ENCODE measurements at places on chromosomes 4 and X. TPM values are rescaled to one million over a fixed set of nuclear protein-coding genes. Genes with fewer than 3 reads are reported as not detected.

Gene EXOC1L
- total RNA-seq, result not detected

Gene SPACA5
- total RNA-seq, result not detected

Gene NWD2
- not detected for total RNA-seq

DNA sequence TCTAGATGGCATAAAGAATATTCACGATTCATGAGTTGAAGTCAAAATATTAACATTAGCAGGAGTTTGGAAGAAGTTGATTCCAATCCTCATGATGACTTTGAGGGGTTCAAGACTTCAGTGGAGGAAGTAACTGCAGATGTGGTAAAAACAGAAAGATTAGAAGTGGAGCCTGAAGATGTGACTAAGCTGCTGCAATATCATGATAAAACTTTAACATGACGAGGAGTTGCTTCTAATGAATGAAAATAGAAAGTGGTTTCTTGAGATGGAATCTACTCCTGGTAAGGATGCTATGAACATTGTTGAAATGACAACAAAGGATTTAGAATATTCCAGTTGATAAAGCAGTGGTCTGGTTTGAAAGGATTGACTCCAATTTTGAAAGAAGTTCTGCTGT lies 70.1 kb upstream of the TMLHE start:
- H3K27ac ChIP-seq, result no peak overlapping the region
- no peaks in the 10 kb centered on the region for H3K36me3 ChIP-seq
- no peak for DNase-seq

- H3K27ac ChIP-seq, result no peak overlapping the region
- no peak for DNase-seq
- peaks cover 2% of the 10 kb centered on the region for H3K36me3 ChIP-seq
Observed at GRCh38 chrX:44432641-44433040, 89.2 kb upstream of the EFHC2 start.

DNA sequence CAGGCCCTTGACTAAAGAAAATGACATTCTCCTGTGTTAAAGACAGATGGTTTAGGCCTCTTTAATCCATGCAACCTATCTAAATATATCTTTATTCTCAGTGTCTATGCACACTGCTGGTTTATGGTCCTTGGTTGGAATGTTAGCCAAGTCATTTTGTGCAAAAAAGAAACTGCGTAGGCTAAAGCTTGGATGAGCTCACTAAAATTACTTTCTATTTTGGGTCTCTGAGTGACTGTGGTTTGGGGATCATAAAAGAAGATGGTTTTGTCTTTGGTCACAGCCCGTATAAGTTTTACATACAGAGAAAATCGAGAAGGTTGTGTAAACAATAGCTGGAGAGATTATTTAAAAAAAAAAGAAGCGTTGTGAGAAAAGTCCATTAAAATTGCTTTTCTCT lies 443.6 kb downstream of the UBE2NL start:
- no peaks in the 10 kb centered on the region for H3K4me1 ChIP-seq
- H3K27ac ChIP-seq, result no peak overlapping the region
- no peaks in the 10 kb centered on the region for H3K27me3 ChIP-seq
- no peak overlapping the region for H3K4me3 ChIP-seq
- H3K36me3 ChIP-seq, result no peaks in the 10 kb centered on the region
